ENCODE measurements at places on chromosomes 2 and 18.

DNA sequence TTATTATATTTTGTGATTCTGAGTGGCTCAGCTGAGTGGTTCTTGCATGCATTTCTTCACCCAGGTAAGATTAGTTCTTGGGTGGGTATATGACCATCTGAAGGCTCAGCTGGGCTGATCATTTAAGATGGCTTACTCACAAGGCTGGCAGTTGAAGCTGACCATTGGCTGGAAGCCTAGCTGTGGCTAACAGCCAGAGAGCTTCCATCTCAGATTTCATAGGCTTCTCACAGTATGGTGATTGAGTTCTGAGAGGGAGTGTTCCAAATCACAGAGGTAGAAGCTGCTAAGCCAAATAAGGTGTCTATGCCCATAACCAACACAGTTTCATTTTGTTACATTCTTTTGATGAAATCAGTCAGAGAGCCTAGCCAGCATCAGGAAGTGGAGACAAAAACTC is 117.4 kb upstream of the RPRM start:
- no peak for DNase-seq

GRCh38 chr2:23019476-23019875 is 365.5 kb upstream of the KLHL29 start:
- DNase-seq: no peak

GRCh38 chr2:225025917-225026571 is 16.2 kb downstream of the DOCK10 start:
- no peak for DNase-seq

- DNase-seq: no peak
Observed at GRCh38 chr18:70385474-70385873, 96.6 kb downstream of the SOCS6 start.

DNA sequence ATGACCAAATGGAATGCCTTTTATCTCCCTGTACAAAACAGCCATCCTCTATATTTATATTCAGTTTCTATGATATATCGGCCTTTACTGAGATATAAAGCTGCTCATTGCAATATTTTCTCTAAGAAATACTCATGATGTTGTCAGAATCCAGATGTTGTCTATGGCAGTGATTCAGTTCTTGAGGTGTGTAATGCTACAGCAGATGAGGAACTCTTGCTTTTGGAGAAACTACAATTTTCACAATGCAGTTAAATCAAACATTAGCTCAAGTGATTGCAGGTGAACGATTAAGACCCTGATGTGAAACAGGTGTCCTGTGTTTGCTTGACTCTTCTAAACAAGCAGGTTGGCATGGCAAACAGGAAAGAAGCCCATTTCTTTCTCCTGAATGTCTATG is 256.2 kb upstream of the CDH20 start:
- DNase-seq: no peak

DNA sequence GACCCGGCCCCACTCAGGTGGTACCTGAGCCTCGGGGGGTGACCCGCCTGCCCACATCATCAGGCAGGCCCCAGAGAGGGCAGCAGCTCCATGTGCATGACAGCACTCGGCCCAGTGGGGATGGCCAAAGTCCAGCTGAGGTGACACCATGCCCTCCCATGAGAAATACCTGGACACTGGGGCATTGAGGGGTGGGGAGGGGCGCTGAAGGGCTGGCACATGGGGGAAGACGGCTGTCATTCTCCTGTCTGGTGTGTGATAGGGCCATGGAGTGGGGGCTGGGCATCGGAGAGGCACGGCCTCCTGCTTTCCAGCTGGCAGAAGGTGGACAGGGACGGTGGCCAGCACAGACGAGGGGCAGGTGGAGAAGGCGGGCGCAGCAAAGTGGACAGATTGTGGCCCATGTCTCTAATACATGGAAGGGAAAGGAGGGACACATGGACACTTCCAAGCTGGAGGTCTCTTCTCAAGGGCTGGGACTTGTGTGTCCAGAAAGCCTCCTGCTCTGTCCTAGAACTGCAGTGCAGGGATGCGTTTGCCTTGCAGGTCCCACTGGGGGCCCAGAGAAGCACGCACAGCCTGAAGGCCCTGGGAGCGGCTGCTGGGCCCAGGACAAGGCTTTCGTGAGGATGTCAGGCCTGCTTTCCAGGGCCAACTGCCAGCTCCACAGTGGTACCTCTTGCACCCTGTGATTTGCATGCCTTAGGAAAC is 302.2 kb downstream of the NDUFA10 start:
- DNase-seq: no peak

DNA sequence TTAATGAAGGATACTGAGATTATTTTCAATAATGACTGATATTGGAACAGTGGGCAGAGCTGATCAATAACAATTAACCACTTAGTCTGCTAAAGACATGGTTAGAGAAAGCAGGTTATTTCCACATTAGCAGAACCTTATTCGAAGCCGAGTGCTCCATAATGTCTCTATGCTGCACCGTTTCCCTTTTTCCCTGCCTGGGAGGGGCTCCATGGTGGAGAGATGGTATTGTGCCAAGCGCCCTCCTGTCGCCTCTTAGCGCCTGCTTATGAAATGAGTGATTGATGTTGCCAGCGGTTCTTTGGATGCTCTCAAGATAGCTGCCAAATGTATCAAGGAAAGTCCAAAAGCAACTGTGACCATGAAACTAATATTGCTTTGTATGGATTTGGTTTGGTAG is 34.6 kb upstream of the INSIG2 start:
- no peak for DNase-seq

DNA sequence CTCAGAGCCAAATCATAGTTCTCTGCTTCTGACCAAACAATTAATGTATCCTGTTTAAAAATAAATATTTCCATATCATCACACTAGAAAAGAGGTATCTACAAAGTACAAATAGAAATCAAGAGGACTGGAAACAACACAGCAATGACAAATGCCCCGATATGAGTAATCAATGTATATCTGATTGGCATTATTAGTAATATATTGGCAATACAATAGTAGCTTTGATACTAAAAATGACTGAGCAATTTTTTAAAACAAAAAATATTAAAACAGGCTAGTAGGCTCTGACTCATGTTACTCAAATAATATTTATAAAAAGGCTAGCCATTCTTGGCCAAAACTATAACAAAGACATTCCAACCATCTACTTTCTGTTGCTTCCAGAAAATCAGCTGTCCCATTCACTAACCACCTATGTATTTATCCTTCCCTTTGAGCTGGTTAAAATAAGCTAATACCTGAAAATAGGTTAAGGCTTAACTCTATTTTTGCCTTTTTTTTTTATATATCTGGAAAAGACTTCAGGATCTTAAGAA is 13.3 kb downstream of the PPP4R3B start:
- no peak for DNase-seq

DNA sequence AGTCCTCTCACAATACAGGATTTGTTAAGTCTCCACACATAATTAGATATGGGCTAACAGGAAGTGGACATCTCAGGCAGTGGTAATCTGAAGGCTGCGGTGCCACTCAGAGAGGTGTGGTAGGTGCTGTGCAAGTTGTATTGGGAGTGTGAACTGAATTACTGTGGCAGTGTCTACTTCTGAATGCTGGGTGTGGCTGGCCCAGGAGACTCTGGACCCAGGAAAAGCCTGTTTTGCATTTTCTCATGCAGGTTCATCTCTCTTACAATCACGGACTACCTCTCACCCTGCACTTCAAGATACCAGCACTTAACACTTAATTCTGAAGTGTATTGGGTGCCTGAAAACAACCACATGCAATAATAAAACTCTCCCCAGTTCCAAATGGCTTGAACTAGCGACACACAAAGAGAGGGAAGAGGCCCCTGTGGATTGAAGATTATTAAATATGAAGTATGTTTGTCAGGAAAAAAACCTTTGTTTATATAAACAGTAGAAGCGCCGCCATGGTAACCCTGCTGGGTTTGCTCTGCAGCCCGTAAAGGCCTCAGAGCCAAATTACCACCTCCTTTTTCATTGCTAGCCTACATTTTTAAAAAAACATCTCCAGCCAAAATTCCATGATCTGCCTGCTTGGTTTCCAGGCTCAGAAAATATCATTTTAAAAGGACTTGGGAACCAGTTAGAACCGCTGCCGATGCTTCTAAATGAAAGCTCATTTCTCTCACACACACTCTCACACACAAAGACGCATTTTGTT is 77.5 kb downstream of the GFPT1 start:
- no peak for DNase-seq

Data from GM10248 (cell line).